ENCODE measurements at places on chromosomes 1 and 21. TPM values are rescaled to one million over a fixed set of nuclear protein-coding genes. Genes with fewer than 3 reads are reported as not detected.

- H3K27me3 ChIP-seq: no peaks in the 10 kb centered on the region
- no peaks in the 10 kb centered on the region for H3K36me3 ChIP-seq
- no peaks in the 10 kb centered on the region for H3K4me1 ChIP-seq
These were observed 140.3 kb downstream of the ZC3H11B start for GRCh38 chr1:219472596-219472995.

GRCh38 chr1:30313584-30313983, 409.8 kb downstream of the MATN1 start:
- H3K4me1 ChIP-seq: no peaks in the 10 kb centered on the region
- H3K36me3 ChIP-seq: no peaks in the 10 kb centered on the region
- no peak overlapping the region for H3K27ac ChIP-seq
- peaks cover 32% of the 10 kb centered on the region for H3K27me3 ChIP-seq

- no peaks in the 10 kb centered on the region for H3K4me1 ChIP-seq
- no peaks in the 10 kb centered on the region for H3K36me3 ChIP-seq
- H3K27ac ChIP-seq: no peak overlapping the region
- no peak overlapping the region for H3K4me3 ChIP-seq
- no peaks in the 10 kb centered on the region for H3K27me3 ChIP-seq
These were observed 4.3 kb upstream of the CELA2A start for GRCh38 chr1:15452216-15452615.

- DNase-seq: no peak
- H3K27ac ChIP-seq: no peak overlapping the region
- H3K4me1 ChIP-seq: no peaks in the 10 kb centered on the region
These were observed 9.7 kb upstream of the ZBTB48 start for GRCh38 chr1:6570100-6570499.

DNA sequence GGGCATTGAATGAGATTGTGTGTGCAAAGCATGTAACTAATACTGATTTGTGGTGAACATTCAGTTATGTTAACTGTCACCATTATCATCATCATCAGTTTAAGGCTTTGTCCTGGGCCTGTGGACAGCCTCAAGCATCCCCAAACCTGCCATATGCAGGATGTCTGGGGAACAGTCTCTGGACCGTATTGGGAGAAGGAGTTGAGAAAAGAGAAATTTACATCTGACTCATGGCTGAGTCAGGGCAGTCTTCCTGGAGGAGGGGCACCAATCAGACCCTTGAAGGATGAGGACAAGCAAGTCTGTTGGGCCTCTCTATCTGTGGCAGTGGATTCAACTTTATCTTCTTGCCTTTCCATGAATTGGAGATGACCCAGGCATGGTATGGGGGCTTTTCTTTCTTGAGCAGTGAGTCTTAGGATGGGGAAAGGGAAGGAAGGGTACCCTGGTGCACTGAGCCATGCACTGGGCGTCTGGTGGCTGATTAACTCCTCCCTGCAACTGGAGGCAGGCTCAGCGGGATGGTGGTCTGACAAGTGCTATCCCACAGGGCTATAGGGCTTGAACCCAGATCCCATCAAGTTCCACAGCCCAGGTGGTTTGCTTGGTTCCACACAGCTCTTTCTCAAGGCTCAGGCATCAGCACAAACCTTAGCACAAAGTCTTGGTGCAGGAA, 2.9 kb downstream of the PADI3 start:
- H3K27ac ChIP-seq: no peak overlapping the region
- no peaks in the 10 kb centered on the region for H3K4me1 ChIP-seq
- no peaks in the 10 kb centered on the region for H3K36me3 ChIP-seq
- no peaks in the 10 kb centered on the region for H3K27me3 ChIP-seq

- H3K27ac ChIP-seq: no peak overlapping the region
- H3K4me3 ChIP-seq: no peak overlapping the region
- H3K36me3 ChIP-seq: peaks cover 18% of the 10 kb centered on the region
These were observed 16.1 kb downstream of the SLC30A7 start for GRCh38 chr1:100912019-100912418.

- no peak overlapping the region for H3K4me3 ChIP-seq
- DNase-seq: peak; percentile 41
- H3K27ac ChIP-seq: no peak overlapping the region
- no peaks in the 10 kb centered on the region for H3K4me1 ChIP-seq
These were observed 129.2 kb downstream of the ADAMTS1 start for GRCh38 chr21:26715878-26716506.

DNA sequence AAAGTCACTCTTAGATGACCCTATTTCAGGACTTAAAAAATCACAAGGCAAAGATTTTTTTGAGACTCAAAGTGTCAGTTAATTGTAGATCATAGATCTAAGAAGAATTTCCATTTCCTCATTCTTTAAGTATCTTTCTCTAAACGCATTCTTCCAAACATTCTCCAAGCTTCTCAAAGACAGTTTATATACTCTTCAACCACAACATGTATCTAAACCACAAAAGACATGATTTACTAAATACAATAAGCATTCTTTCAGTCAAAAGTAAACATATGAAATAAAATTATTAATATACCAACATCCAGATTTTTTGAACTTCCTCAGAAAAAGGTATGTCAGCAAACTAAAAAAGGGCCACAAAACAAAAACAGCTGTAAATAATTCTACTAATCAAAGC, 24.4 kb downstream of the RC3H1 start:
- H3K4me1 ChIP-seq: no peaks in the 10 kb centered on the region
- peaks cover 6% of the 10 kb centered on the region for H3K36me3 ChIP-seq
- no peaks in the 10 kb centered on the region for H3K27me3 ChIP-seq
- no peak for DNase-seq
- no peak overlapping the region for H3K4me3 ChIP-seq

GRCh38 chr21:19321688-19322087, 918.1 kb upstream of the TMPRSS15 start:
- H3K4me3 ChIP-seq: no peak overlapping the region
- DNase-seq: no peak
- no peaks in the 10 kb centered on the region for H3K4me1 ChIP-seq
- no peak overlapping the region for H3K27ac ChIP-seq

- H3K27ac ChIP-seq: no peak overlapping the region
- no peaks in the 10 kb centered on the region for H3K36me3 ChIP-seq
- H3K4me1 ChIP-seq: no peaks in the 10 kb centered on the region
- no peak overlapping the region for H3K4me3 ChIP-seq
- H3K27me3 ChIP-seq: peaks cover 2% of the 10 kb centered on the region
These were observed 38.4 kb downstream of the RAP1GAP start for GRCh38 chr1:21630571-21631343.

DNA sequence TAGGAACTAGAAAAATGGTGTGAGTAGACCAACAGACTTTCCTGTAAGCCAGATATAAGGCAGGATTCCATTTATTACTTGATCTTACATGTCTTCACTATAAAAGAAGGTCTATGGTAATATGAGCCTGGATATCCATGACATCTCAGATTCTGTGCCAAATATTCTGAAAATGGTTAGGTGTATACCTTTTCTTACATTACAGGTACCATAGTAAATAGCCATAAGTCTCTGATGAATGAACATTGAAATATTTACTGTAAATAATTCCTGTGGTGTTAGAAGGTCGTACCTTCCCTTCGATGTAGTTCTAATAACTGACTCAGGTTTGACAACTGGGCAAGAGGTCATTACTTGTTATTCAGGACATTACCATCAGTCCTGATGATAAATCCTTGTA, 657.9 kb downstream of the BRINP3 start:
- no peaks in the 10 kb centered on the region for H3K4me1 ChIP-seq
- H3K4me3 ChIP-seq: no peak overlapping the region
- H3K27ac ChIP-seq: no peak overlapping the region
- DNase-seq: no peak
- H3K27me3 ChIP-seq: no peaks in the 10 kb centered on the region

DNA sequence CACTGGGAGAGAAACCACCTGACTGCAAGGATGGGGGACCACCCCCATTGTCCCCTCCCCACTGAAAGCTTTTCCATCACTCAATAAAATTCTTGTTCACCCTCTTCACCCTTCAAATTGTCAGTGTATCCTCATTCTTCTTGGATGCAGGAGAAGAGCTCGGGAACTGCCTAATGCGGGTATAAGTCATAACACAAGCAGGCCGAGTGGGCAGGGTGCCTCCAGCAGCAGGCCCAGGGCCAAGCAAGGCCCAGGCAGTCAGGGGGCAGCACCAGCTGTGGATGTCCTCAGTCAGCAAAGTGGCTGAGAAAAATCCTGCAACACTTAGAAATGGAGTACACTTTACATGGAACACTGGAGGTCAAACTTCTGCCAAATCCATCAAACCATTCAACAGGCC, 33.7 kb upstream of the SLC35A3 start:
- no peaks in the 10 kb centered on the region for H3K27me3 ChIP-seq
- H3K36me3 ChIP-seq: no peaks in the 10 kb centered on the region
- H3K4me1 ChIP-seq: no peaks in the 10 kb centered on the region
- H3K4me3 ChIP-seq: no peak overlapping the region
- no peak overlapping the region for H3K27ac ChIP-seq

GRCh38 chr1:78040484-78041089, 5.2 kb upstream of the GIPC2 start:
- no peak for DNase-seq
- no peak overlapping the region for H3K27ac ChIP-seq
- no peaks in the 10 kb centered on the region for H3K4me1 ChIP-seq
- no peaks in the 10 kb centered on the region for H3K27me3 ChIP-seq
- no peak overlapping the region for H3K4me3 ChIP-seq

DNA sequence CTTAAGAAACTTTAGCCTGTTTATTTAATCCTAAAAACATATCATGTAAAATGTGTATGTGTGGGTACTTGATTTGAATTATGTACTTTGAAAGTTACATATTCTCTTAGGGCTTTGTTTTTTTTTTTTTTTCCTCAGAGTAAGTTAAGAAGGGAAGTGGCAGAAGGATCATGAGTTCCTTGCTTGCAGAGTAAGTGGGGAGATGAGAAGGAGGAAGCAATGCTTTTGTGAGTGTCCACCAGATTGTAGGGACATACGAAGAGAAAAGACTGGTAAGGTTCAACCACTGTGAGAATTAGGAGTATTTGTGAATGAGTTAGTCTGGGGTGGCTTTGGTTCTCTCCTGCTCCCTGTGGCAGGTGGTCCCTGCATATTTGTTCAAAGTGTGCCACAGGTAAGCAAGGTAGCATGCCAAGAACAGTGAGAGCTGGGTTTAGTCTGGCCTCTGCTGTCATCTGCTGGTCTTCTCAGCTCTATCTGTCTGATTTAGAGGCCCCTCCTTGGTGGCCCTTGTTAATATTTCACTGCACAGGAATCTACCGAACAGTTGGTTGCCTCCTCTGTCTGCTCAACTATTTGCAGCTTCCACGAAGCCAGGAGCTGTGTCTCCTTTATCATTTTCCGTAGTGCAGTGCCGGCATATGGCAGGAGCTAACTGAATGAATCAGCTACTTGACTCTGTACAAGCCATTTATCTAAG, 9.5 kb downstream of the DNM3 start:
- H3K4me1 ChIP-seq: no peaks in the 10 kb centered on the region
- no peak for DNase-seq
- no peak overlapping the region for H3K4me3 ChIP-seq
- no peaks in the 10 kb centered on the region for H3K36me3 ChIP-seq
- no peak overlapping the region for H3K27ac ChIP-seq
- H3K27me3 ChIP-seq: no peaks in the 10 kb centered on the region

- H3K27me3 ChIP-seq: no peaks in the 10 kb centered on the region
- H3K4me1 ChIP-seq: peaks cover 48% of the 10 kb centered on the region
- DNase-seq: no peak
- H3K36me3 ChIP-seq: no peaks in the 10 kb centered on the region
- no peak overlapping the region for H3K4me3 ChIP-seq
- H3K27ac ChIP-seq: peak overlapping the region; percentile 88
These were observed 18.9 kb upstream of the BTG2 start for GRCh38 chr1:203286161-203286984.

DNA sequence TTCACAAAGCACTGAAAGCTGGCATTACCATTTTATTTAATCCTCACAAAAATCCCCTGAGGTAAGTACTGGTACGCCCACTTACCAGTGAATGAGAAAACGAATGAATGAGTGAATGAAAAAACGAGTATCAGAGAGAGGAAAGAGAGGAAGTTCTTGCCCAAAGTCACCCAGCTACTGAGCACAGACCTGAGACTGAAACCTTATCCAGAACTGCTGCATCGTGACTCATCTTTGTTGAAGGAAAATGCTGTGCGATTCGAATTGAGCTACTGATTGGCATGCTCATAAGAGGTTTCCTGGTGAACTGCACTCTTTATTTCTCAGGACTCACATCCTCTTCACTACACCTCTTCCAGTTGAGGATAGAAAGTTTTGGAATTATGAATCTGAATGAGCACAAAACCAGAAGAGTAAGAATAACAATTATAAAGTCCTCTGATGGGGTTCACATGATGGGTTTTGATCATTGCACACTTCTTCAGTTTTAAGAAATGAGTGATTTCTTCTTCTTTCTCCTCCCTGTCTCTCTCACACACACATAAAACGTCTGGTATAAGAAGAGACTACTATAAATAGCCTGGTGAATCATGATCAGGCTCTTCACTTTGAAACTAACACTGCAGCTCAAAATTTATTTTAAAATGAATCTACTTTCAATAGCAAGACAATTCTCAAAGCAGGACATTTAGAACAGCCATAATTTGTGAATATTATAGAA, 32.1 kb downstream of the IL12RB2 start:
- peaks cover 9% of the 10 kb centered on the region for H3K4me1 ChIP-seq
- H3K27ac ChIP-seq: no peak overlapping the region
- no peaks in the 10 kb centered on the region for H3K27me3 ChIP-seq
- H3K36me3 ChIP-seq: no peaks in the 10 kb centered on the region
- H3K4me3 ChIP-seq: no peak overlapping the region
- no peak for DNase-seq

DNA sequence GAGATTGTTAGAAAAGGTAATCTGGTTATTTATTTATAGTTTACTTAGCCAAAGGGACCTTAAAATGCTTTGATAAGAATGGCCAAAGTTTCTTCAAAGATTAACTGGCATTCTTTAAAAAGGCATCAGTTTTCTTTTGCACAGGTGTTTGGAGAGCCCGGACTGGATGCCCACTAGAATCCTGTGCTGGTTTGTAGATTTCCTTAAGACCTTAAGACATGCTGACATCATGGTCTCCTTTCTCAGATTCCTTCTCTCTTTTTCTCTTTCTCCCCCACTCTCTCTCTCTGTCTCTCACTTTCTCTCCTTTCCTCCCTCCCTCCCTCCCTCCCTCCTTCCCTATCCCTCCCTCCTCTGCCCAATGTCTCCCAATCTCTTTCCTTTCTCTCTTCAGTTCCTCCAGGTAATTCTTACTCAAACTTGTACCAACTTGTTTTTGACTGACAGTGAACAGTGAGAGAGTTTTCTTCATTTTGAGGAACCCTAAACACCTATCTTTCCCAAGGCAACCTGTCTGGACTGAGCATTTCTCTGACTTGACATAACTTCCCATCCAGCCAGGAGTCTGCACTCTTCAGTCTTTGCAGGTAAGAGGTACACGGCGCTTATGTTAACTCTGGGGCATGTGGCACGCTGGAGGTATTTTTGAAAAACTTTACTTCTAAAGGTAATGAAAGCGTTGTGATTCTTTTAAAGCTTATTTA, at the start of gene KCNJ15:
Gene KCNJ15, plus strand, starts transcription at position 393 of the 704 bp plus-strand sequence. CDS start 42,271 bp downstream, outside the sequence.
- no peaks in the 10 kb centered on the region for H3K27me3 ChIP-seq
- no peak within 1 kb of the TSS for H3K27ac ChIP-seq
- H3K4me1 ChIP-seq: no peaks in the 10 kb centered on the region
- H3K36me3 ChIP-seq: no peaks in the 10 kb centered on the region
- no peak for DNase-seq
- H3K4me3 ChIP-seq: no peak within 1 kb of the TSS

Gene SPATA21
- total RNA-seq: not detected

Gene TP73
- total RNA-seq: not detected

Gene MNDA
- 2.3 TPM for total RNA-seq

Gene TSSK3
- total RNA-seq: not detected

Gene LIN28A
- total RNA-seq: not detected

Gene ATP1A2
- total RNA-seq: 196 TPM

Gene HTR6
- not detected for total RNA-seq
